ENCODE measurements at places on chromosomes 3 and 15.

DNA sequence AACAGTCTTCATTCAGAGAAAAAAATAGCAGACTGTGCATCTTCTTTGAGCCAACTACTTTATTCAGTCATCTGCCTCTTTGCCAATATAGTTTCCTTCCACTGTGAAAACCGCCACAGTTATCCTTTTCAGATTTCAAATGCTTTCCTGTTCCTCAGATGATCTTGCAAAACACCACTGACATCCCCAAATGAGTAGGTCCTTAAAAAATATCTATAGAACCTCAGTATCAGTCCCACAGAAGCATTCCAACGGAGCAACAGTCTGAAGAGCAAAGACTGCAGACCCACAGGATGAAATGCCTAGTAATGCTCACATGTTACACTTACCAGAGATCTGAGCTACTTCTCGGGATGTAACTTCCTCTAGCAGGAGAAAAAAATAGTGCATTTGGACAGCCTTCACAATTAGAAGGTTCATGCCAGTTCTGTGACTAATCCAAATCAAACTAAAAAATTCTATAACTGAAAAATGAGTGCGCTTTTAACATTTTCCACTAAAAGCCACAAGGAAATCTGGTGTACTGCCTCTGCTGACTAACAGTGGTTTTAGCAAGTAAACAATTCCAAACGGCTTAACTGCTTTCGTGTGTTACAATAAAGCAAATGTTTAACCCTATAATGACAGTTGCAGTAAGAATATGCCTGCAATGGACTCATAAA lies at the start of gene ANKRD28:
TSS of gene ANKRD28 (minus strand) at position 338 of the 662 bp plus-strand sequence. CDS start 1,458 bp downstream, outside the sequence.
- peak; percentile 99 for DNase-seq

GRCh38 chr15:41987925-41988275 lies 15.5 kb upstream of the EHD4 start:
- DNase-seq, result no peak

DNA sequence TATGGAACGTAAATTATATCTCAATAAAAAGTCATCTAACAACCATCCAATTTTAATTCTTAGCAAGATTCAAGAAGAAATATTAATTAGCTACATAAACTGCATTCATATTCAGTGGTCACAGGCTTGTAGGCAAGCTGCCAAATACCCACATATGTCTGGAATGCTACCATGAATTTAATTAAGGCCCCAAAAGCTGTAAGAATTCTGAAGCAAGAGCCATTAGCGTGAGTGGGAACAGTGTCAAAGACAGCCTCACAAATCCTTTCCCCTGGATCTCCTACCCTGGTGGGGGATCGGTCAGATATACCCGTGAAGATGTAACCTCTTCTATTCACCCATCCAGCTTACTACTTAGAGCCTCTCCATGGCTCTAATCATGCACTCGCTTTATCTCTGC lies 40.0 kb downstream of the ATG7 start:
- no peak for DNase-seq

GRCh38 chr3:152183473-152183872 lies 85.3 kb upstream of the MBNL1 start:
- DNase-seq, result no peak

DNA sequence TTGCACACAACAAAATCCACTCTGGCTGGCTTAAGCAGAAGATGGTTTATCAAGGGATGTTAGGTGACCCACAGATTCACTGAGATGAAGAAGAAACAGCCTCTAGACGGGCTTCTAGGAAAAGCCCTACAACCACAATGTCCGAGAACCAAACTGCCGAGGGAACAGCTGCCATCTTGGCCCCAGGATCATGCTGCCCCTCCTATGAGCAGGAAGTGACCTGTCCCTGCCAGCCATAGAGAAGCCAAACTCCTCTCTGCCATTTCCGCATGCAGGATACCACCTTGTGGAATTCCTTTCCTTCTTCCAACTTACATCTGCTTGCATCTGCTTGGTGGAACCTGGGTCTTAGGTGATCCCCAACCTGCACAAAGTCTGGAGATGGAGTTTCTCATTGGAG lies 11.4 kb upstream of the POMGNT2 start:
- DNase-seq, result no peak
